ENCODE measurements at places on chromosomes 3 and 15.

- no peak for DNase-seq
These were observed 21.4 kb upstream of the CSPG4 start for GRCh38 chr15:75733761-75734651.

DNA sequence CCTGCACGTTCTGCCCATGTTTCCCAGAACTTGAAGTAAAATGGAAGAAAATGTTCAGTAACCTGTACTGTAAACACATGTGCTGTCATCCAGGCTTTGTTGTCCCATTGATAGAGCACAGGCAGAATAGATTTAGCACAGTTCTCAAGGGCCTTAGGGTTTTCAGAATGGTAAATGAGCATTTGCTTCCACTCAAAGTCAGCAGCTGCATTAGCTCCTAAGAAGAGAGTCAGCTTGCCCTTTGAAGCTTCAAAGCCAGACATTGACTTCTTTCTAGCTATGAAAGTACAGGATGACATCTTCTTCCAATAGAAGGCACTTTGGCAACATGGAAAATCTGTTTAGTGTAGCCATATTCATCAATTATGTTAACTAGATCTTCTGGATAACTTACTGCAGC lies 76.2 kb upstream of the TMEM108 start:
- DNase-seq = no peak

DNA sequence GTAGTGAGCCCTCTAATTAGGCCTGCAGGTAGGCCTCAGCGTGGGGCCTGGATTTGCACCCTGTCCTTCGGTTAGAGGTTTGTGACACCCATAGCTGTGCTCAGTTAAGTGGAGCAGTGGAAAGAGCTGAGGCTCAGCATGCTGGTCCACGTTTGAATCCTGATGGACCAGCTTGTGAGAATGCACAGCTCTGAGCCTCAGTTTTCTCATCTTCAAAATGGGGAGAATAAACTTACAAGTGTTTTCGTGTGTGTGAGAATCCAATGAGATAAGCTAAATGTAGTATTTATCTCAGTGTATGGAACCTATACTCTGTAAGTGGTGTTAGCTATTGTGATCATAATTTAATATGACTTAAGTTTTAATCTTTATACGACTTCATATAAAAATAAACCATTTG lies 22.5 kb downstream of the EEFSEC start:
- DNase-seq = no peak

GRCh38 chr3:42265059-42265991 lies 660 bp downstream of the CCK start:
- no peak for DNase-seq

- no peak for DNase-seq
These were observed 11.8 kb downstream of the CYFIP1 start for GRCh38 chr15:22968366-22968765.

GRCh38 chr3:113295463-113295862 lies 84.1 kb downstream of the BOC start:
- DNase-seq = no peak

GRCh38 chr3:106945435-106945834 lies 431.8 kb upstream of the CCDC54 start:
- DNase-seq = no peak

DNA sequence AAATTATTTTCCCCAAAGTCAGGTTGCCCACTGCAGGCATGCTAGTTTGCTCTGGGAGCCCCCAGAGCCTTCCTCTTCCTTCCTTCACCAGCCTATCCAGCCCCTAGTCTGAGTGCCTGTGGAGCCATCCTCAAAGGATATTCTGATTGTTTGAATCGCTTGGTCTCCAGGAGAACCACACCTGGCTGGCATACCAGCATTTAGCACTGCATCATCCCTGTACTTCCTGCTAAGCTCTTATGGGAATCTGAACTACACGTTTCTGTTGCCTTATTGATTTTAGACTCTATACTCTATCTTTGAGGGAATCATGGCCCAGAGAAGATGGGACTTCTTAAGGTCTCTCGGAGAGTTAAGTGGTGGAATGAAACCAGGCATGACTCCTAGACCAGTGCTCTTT lies 26.3 kb downstream of the ZBTB38 start:
- DNase-seq = no peak

- no peak for DNase-seq
These were observed 31.6 kb downstream of the MESD start for GRCh38 chr15:80957976-80958375.

DNA sequence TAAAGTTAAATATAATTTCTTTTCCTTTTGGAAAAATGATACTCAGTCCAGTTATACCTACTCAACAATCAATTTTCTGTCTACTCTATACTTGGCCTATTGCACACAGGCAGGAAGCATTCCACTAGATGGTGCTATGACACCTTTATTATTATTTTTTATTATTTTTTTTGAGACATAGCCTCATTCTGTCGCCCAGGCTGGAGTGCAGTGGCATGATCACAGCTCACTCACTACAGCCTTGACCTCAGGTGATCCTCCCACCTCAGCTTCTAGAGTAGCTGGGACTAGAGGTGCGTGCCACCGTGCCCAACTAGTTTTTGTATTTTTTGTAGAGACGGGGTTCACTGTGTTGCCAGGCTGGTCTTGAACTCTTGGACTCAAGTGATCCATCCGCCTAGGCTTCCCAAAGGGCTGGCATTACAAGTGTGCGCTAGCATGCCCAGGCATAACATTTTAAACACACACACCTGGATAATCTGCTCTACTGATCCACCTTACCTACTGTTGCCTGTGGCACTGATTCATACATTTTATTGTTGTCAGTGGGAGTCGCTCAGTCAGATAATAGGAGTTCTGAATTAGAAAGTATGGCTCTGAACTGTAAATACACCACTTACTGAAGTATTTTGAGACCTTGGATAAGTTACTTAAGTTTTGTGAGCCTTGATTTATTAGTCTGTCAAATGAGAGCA lies 56.2 kb downstream of the EIF3J start:
- no peak for DNase-seq

DNA sequence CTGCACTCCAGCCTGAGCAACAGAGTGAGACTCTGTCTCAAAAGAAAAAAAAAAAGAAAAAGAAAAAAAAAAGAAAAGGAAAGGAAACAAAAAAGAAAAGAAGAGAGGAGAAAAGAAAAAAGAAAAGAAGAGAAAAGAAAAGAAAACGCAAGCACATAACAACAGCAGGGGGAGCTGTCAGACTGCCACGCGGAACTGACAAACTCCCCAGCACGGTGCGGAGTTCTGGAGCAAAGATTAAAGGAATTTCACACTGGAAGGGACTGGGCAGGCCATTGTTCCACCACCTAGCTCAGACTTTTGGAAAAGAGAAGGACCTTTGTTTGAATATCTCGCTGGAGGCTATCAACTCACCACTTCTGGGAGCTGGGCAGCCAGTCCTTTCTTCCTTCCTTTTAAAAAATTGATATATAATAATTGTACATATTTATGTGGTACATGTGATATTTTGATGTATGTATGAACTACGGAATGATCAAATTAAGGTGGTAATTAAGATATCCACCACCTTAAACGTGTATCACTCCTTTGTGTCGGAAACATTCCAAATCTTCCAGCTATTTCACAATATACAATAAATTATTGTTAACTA lies 40.5 kb downstream of the DPPA2 start:
- DNase-seq = no peak

- DNase-seq = no peak
These were observed 29.6 kb downstream of the LRRFIP2 start for GRCh38 chr3:37144806-37145205.

DNA sequence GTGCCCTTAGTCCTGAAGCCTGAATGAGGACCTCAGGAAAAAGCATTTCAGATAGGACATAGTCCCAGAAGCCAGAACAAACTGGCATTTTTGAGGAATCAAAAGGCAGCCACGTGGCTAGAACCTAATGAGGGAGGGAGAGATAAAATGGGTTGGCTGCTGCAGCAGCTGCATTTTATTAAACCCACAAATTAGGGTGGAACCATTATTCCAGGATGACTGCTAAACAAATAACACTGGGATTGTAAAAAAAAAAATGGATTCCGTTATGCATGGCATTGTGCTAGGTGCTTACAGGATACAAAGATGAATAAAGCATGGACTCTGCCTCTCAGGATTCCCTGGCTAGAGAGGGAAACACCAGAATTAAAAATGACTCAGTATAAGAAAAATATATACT lies 141.5 kb downstream of the SATB1 start:
- no peak for DNase-seq

DNA sequence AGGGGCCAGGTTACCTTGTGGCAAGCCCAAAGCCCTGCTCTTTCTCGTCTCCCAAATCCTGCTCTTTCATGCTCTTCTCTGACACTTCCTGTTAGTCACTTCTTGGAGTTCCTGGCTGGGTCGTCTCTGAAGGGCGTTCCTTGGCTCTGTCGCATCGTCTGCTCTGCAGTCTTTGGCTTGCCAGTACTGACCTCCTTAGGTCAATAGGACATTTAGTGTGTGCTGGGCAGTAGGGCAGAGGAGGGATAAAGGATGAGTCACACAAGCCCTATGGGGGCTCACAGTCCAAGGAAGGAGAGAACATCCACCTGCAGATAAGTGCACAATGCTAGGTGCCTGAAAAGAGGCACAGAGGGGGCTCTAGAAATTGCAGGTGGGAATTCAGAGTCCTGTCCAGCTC lies 87.5 kb downstream of the FAM43A start:
- DNase-seq = no peak

GRCh38 chr3:57007521-57008460 lies 52.7 kb upstream of the SPATA12 start:
- DNase-seq = no peak

- no peak for DNase-seq
These were observed 3.0 kb downstream of the ZNF770 start for GRCh38 chr15:34984889-34985630.

DNA sequence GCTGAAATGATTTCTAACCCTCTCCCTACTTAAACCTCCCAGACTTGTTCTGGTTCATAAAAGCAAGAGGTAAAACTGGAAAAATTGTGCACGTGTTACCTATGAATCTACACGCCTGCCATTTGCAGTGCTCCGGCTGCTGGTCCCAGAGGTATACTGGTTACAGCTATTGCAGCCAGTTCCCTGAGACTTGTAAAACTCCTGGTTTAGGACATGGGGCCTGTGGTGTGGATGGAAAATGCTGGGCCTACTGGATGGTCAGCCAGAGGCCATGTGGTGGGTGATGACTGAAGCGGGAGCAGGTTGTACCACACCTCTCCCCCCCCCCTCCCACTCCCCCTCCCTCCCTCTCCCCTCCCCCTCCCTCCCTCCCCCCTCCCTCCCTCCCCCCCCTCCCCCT lies 45.0 kb downstream of the SENP2 start:
- no peak for DNase-seq

GRCh38 chr3:13574798-13575451 lies 26.0 kb downstream of the FBLN2 start:
- DNase-seq = no peak

DNA sequence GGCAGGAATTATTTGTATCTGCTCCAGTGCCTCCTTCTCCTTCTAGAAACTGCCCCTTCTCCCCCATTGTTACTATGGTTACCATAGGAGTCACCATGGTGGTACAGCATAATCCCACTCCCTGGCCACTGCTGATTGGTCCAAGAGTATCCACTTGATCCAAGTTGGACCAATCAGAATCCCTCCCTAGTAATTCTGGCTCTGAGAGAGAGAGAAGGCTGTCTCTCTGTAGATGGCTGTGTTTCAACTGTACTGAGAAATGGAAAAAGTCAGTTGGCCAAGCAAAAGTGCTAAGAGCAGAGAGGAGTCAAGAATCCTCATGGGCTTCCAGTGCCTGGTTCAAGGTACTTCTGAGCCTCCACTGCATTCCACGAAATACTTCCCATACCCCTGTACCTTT lies 120.6 kb upstream of the SPATA12 start:
- DNase-seq = no peak

DNA sequence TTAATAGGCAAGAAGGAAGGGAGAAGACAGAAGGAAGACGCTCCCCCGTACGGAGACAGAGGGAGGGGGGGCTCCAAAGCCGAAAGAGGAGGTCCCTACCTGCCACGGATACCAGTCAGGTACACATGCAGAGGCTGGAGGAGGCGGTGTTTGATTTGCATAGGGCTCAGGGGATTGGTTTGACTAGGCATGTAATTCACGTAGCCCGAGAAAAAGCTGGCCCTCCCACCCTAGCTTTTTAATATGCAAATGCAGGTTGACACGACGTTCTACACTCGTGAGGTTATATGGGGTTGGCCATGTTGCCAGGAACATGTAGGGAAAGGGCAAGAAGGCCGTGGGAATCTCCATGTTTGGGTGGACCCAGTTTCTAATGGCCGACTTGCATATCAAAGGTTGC lies 29.8 kb downstream of the ZNF592 start:
- no peak for DNase-seq

- DNase-seq = no peak
These were observed 798.8 kb downstream of the OTOL1 start for GRCh38 chr3:162295323-162295983.

- no peak for DNase-seq
These were observed 40.9 kb downstream of the STRIT1 start for GRCh38 chr3:155252535-155252934.

DNA sequence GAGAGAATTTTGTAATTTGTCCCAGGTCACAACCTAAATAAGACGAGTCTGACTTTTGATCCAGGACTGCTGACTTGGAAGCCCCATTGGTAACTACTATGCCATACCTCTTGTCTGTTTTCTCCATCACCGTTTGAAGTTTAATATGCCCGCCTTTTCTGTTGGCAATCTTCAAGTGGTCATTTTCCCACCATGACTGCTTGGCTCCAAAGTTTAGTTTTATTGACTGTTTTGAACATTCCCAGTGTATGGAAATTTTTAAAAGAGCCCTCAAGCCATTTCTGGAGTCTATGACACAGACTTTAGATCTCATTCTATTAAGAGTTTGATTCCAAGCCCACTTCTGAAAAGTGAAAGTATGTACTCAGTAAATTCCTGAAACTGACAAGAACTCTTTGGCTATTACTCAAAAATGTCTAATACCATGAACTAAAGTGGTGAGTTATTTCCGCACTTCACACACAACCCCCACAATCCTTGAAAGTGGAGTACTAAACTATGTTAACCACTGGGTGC lies 136.7 kb upstream of the ADAMTS9 start:
- DNase-seq = no peak

GRCh38 chr3:34070831-34071585 lies 272.6 kb downstream of the PDCD6IP start:
- DNase-seq = no peak

- DNase-seq = no peak
These were observed 21.5 kb upstream of the PEX5L start for GRCh38 chr3:180058238-180058637.
